ENCODE measurements at places on chromosomes 13 and 19. TPM values are rescaled to one million over a fixed set of nuclear protein-coding genes. Genes with fewer than 3 reads are reported as not detected.

The IFNL1 gene
- not detected for total RNA-seq

The RETN gene
- total RNA-seq, result not detected

The B9D2 gene
- total RNA-seq, result 17.5 TPM

The LILRA6 gene
- 25.1 TPM for total RNA-seq

The ZSCAN5A gene
- 13.3 TPM for total RNA-seq

The PEG3 gene
- total RNA-seq, result 6.1 TPM

The NECTIN2 gene
- 125 TPM for total RNA-seq

The CILP2 gene
- not detected for total RNA-seq

The PBX4 gene
- total RNA-seq, result not detected

The ASPDH gene
- total RNA-seq, result not detected

The DZIP1 gene
- total RNA-seq, result 12.7 TPM

The ZNF432 gene
- 6.1 TPM for total RNA-seq

The METTL21C gene
- total RNA-seq, result not detected

The PEX11G gene
- not detected for total RNA-seq

The SIGLEC6 gene
- total RNA-seq, result 6.6 TPM

The SMIM17 gene
- total RNA-seq, result not detected

The RHPN2 gene
- not detected for total RNA-seq
